CD14-positive monocyte (primary cell): ENCODE measurements at places on chromosomes 6 and 20.

DNA sequence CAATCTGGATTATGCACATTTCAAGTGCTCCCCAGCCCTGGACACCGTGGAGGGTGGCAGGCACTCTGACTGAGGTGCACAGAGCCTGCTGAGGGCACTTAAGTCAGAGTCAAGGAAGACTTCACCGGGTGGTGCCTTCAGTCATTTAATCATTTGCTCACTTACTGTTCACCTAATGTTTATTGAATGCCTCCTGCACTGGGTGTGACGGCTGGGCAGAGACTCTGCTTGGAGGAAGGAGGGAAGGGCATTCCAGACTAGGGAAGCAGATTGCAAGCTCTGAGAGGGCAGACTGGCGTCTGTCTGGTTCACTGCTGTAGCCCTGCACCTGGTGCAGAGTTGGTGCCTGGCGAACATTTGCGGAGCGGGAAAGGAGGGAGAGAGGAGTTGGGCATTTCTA lies 54.2 kb upstream of the FAM83D start:
- no peak for DNase-seq

GRCh38 chr6:109139109-109139508 lies 43.8 kb downstream of the CEP57L1 start:
- peak; percentile 8 for DNase-seq

- no peak for DNase-seq
Measured at GRCh38 chr20:4445784-4446183, 275.9 kb upstream of the PRND start.

DNA sequence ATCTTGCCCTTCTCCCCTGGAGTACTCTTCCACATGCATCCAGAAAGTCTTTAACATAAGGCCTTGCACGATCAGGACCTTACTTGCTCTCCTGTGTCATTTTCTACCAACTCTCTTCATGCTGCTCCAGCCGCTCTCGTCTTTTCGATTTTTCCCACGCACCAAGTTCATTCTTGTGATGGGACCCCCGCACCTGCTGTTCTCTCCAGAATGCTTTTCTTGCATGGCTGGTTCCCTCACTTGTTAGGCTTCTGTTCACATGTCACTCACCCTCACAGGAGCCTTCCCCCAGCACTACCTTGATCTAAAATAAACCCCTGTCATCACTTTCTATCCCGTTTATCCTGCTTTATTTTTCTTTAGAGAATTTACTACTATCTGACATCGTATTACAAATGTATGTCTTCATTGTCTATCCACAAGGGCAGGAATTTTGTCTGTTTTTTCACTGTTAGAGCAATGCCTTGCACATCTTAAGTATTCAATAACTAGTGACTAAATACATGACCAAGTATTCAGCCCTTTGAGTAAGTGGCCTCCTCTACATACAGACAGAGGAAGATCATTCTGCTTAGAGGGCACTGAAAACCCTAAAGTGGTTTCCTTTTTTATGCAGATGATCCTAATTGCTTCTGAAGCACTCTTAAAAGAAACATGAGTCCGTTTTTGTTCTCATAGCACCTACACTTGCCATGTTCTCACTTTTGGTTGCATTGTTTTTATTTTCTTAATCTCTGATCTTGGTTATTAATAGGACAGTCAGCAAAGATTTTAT lies 166.9 kb downstream of the SLC16A10 start:
- no peak for DNase-seq

DNA sequence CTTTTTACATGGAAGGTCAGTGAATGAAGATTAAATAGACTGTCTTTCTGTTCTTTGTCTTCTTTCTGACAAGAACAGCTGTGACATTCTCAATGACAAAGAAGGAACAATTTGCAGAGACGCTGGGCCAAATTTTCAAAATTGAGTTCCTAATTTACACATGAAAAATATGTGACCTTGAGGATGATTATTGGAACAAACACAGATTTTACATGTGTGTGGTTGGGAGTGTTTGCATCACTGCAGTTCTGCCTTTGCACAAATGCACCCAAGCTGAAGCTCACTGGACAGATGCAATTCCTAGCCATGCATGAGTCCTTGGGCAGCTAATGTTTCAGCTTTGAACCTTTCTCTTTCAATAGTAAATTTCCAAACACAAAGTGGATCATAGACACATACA lies 350.8 kb downstream of the QKI start:
- DNase-seq, result no peak

DNA sequence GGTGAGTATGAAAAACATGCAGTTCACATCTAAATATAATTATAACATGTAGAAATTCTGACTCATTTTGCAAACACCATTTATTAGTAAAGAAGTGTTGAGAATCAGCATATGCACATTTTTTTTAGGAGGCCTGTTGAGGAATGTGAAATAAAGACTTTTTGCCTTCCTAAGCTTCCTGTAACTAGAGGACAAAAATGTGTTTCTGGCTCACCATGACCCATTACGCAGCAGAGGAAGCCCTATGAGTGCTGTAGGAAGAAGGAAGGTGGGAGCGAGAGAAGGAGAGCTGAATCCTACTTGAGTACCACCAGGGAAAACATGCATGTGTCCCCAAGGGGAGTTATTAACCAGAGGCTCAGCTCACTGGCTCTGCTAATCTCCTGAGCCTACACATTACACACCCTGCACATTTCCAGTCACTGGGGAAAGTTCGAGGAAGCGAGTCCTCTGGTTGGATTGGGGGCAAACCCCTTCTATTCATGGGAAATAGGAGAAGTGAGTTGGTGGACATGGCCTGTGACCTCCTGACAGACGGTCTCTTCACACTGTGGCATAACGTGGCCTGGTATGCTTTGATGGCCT lies 540.5 kb upstream of the JAG1 start:
- no peak for DNase-seq

DNA sequence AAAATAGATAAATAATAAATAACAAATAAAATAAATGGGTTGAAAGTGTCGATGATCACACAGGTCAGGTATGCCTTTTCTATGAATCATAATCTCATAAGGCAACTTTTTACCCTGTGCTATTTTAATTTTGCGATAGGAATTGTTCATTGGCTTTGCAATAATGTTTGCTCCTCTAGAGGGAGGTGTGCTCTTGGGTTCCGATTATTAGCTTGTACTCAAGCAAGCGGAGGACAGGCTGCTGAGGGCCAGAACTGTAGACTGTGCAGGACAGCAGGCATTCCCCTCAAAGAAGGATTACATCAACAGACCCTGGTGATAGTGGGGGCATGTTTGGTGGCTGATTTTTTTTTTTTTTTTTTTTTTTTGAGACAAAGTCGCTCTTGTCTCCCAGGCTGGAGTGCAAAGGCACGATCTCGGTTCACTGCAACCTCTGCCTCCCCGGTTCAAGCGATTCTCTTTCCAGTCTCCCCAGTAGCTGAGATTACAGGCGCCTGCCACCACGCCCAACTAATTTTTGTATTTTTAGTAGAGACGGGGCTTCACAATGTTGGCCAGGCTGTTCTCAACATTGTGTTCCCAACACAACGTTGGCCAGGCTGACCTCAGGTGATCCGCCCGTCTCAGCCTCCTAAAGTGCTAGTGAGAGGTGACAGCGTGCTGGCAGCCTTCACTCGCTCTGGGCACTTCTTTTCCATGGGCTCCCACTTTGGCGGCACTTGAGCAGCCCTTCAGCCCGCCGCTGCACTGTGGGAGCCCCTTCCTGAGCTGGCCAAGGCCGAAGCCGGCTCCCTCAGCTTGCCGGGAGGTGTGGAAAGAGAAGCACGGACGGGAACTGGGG lies 35.6 kb downstream of the RIOK1 start:
- peak; percentile 33 for DNase-seq

- no peak for DNase-seq
Measured at GRCh38 chr6:37517411-37517812, 17.7 kb upstream of the CCDC167 start.
